ENCODE measurements at places on chromosomes 16 and 17.

GRCh38 chr16:82085011-82085779 lies 50.1 kb downstream of the HSD17B2 start:
- no peak for DNase-seq

- DNase-seq, result no peak
These were observed 1.4 kb downstream of the RFNG start for GRCh38 chr17:82050152-82050760.

- no peak for DNase-seq
These were observed 9.9 kb downstream of the CRYM start for GRCh38 chr16:21268236-21268635.

GRCh38 chr17:60325730-60326524 lies 66.0 kb downstream of the USP32 start:
- no peak for DNase-seq

DNA sequence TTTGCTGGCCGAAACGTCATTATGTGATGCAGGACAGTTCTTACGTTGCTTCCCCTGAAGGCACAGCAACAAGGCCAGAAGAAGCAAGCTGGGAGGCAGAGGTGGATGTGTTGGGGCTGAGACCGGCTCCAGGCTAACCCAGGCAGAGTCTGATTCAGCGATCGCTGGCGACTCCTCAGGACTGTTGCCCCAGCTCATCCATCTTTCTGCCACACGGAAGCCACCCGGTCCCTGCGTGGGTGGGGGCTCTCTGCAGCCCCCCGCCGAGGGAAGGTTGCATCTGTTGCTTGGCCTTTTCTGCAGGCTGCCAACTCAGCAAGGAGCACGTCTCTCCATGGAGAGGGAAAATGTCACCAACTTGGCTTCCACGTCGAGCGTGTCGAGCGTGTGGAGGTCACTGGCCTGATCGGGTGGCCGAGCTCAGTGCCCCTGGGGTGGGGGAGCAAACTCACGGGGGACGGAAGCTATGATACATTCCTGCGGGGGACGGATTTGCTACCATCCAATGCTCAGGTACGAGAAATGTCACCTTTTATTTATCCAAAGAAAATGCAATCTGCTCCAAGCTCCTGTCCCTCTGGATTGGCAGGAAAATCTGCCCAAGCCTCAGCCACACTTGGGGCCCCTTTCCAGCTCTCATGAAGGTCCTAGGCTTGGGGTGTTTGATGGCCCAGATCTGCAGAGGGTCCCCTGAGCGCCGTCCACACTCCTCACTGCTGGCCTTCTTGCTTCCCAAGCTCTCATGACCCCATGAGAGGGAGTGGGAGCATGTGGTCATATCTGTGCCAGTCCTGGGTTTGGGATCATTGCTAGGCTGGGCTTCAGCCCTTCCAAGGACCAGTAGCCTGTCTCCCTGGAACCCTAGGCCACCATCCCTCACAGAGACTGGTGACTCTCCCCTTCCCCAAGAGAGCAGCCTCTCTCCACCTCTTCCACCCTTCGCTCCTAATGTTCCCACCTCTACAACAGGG lies 69.4 kb downstream of the RPH3AL start:
- no peak for DNase-seq
